G401 (cell line): ENCODE measurements at places on chromosomes 11 and 22.

DNA sequence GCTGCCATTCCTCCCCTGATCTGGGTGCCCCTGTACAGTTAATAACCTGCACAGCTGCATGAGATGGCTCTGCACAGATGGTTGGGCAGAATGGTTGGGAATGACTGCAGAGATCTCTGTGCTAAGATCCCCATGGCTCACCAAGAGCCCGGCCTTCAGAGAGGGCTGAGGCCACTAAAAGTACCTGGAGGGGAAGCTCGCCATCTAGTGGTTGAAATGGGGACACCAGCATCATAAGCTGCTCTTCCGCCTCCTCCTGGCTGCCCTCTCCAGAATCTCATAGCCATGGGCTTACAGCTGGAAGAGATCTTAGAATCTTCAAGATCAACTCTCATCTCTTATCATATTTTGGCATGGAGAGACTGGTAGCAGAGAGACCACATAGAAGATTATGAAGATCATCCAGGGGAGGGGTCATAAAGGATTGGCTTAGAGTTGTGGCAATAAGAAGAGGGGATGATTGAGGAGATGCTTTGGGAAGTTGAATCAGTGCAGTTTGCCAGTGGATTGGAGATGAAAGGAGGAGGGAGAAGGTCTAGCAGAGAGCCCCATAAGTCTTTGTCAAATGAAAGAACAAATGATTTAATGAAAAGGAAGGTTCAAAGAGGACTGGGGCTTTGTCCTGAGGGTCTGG, 22.0 kb upstream of the TLCD5 start:
- DNase-seq: peak; percentile 61

DNA sequence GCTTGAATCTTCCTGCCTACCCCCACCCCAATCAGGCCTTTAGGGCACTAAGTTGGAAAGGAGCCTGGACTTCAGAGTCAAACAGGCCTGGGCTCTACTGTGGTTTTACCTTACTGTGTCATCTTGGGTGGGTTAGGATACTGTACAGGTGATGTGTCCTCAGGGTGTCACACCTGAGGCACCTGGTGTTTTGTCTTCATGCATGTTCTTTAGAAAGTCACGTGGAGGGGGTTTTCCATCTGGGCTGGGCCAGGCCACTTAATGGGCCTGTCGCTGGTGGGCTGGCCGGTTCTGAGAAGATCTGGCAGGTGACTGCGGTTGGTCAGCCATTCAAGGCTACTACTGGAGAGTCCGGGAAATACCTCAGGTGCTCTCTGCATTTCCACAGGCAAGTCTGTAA, 92.6 kb downstream of the SWAP70 start:
- DNase-seq: no peak

GRCh38 chr11:114154271-114155047, 94.9 kb downstream of the ZBTB16 start:
- no peak for DNase-seq

DNA sequence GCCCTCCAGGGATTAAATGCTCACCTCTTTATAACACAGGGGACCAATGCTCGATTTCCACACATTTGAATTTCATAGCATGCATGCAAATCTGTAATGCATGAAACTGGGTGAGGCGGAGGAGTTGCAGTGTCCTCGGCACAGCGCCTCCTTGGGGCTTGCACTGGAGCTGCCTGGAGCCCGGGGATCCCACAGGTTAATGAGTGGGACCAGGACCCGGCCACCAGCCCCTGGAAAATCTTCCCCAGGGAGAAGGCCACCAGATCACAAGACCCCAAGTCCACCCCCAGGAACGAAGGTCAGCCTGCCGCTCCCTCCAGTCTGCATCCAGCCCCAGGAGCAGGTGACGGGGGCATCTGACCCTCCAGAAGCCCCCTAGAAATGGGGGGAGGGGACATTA, 119.1 kb downstream of the MN1 start:
- DNase-seq: no peak
